ENCODE measurements at places on chromosomes 16 and 17.

DNA sequence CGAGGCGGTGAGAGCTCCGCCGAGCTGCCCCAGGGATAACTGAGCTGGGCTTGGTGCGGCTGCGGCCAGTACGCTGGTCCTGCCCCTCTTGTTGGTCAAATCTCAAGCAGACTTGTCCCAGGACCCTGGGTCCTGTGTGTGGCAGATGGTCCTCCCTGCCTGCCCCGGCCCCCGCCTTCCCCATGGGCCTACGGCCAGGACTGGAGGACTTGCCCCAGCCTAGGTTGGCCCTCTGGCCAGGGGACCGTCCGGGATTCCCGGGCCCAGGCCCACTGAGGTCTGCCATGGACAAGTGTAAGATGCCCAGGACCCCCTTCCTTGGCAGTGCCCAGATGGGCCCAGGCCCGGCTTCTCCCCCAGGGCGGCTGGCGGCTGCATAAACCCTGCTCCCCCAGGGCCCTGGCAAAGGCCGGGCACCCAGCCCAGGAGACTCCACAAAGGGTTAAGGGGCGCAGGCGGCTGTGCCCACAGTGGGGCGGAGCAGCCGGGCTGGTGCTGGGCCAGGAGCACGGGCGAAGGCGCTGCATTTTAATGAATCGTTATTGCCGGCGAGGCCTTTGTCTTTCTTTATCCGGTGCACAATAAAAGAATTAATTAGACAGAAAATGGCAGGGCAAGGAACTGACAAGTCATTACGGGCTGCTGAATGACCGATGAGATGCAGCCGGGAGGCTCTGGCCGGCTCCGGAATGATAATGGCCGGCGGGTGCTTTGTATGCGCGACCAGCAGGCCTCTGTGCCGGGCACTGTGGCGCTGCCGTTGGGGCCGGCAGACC is 9.1 kb downstream of the SOX8 start:
- DNase-seq: no peak

DNA sequence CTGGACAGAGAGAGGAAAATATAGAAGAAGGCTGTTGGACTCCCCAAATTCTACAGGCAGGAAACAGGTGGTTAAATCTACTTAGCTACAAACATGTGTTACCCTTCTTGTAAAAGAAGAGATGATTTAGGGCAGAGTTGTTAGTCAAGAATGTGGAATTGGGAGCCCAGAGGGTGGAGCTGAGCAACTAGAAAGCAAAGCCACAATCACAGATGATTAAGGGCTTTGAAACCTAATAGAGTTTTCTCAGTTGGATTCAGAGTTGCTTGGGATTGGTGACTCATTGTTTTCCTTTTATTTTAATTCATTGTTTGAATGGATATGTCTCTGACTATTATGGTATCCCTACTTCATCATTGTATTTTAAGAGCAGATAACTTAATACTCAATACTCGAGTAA is 6.2 kb downstream of the ACSM5 start:
- DNase-seq: no peak

DNA sequence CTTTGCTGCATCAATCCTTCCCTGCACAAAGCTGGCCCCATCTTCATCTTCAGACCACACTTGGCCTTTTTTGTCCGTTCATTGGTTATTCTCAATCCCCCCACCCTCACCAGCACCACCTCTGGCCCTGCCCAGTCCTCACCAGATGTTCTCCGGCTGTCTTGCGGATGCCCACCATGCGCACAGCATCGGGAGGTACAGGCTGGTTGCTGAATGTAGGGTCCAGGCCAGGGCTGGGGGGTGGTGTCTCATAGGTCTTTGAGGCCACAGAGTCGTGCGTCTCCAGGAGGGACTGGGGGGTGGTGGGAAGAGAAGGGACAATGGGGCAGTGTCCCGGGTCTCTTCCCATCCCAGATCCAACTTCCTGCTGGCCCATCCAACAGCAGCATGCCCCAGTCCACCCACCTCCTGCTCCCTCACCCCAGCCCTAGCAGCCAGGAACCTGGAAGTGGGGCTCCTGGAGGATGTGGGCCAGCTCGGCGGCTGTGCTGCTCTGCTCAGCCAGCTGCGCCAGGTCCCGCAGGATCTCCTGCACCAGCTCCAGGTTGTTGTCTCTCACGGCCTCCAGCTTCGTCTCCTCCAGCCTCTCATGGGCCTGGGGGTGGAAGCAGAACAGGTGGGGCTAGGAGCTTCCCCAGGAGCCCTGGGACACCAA is 24.4 kb downstream of the MPP2 start:
- no peak for DNase-seq

DNA sequence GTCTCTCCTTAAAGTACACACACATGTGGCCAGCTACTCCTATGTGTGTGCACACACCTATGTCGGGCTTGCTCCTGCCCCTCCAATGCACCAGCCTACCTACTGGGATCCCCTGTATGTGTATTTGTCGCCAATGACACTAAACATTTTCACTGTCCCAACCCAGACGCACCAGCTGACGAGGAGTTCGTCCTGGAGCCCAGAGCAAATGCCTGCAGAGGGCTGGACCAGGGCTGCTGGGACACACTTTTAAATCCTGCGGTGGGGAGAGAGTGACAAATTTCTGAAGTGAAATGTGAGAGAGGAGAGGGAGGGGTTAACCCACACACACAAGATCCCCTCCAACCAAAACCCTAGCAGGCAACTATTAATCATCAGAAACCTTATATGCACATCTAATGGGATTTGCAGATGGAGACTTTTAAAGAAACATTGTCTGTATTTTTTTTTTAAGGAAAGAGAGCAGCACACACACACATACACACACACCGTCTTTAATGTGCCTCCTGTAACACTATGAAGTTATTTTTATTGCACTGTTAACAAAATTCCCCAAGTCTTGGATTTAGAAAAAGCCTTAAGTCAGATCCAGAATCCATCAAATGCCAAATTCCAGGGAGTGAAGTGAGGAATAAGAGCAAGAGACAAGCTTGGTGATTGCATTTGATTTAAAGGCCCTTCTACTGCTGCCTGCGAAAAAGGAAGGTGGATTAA is at the start of gene MEOX1:
Gene MEOX1, minus strand, starts transcription at position 224 of the 714 bp plus-strand sequence. CDS start 388 bp downstream, outside the sequence.
- DNase-seq: no peak

GRCh38 chr16:10529895-10530669 is 50.3 kb downstream of the EMP2 start:
- DNase-seq: no peak

GRCh38 chr16:68470461-68471150 is 22.3 kb upstream of the SMPD3 start:
- DNase-seq: peak; percentile 96

- DNase-seq: no peak
These were observed 452.0 kb downstream of the NPIPA7 start for GRCh38 chr16:16830973-16831372.

DNA sequence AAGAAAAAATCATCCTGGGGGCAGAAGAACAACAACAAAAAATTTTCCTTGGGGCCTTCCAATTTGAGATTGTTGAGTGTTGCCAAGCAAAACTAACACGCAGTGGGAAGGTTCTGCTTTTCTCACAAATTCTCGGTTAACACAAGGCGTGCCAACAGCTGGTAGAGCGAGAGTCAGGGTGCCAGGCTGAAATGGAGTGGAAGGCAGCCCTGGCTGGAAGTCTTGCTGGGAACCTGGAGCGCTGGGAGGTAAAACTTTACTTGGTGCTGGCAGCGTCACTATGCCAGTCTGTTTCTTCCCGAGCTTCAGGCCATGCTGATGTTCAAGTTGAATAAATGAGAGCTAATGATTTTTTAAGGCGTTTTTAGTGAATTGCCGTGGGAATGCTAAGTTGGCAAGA is 189.4 kb downstream of the WWOX start:
- no peak for DNase-seq

DNA sequence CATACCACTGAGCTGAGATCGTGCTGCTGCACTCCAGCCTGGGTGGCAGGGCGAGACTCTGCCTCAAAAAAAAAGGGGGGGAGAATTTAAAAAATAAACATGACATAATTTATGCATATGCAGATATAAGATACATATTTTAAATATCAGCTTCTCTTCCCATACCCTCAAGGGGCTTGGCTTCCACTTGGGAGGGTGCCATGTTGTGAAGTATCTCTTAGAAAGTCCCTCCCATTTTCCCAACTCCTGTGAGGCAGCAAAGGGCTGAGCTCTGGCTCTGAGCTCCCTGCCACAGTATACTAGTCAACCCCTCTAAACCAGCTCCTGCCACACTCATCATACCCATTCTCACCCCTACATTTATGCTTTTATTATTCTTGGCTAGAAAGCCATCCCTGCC is 39.4 kb downstream of the MYH11 start:
- DNase-seq: no peak

GRCh38 chr16:70495425-70496182 is 27.8 kb downstream of the COG4 start:
- DNase-seq: no peak

DNA sequence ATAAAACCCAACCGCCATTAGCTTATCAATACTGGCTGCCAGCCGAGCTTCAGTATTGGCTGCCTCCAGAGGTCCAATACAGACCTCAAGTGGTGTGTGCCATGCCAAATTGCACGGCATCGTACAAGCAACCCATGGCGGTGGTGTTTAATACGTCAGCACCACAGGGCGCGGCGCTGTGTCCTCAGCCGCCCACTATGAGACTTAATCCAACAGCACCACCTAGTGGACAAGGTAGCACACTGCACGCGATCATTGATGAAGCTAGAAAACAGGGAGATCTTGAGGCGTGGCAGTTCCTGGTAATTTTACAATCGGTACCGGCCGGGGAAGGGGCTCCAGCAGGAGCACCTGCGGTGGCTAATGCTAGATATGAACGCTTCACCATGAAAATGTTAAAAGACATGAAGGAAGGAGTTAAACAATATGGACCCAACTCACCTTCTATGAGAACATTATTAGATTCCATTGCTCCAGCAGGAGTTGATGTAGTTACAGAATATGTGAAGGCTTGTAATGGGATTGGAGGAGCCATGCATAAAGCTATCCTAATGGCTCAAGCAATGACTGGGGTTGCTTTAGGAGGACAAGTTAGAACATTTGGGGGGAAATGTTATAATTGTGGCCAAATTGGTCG is 15.4 kb downstream of the FLYWCH1 start:
- peak; percentile 94 for DNase-seq

GRCh38 chr16:51147776-51148677 is 3.0 kb downstream of the SALL1 start:
- DNase-seq: no peak
